ENCODE measurements at places on chromosomes 11 and 22.

DNA sequence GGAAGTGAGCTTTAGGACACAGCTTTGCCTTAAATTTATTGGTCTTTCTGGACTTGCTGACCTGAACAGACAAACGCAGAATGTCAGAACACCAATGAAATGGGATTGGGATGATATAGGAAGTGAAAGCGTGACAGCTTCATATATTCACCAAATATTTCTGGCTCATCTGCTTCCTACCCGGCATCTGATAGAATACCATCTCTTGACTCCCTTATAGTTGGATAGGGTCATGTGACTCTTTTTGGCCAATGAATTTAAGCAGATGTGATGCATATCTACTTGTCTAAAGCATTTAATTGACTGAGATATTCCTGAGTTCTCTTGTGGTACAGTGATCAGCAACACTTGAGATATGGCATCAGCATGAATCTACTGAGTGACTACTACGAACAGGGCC lies 2.5 kb upstream of the CAPRIN1 start:
- DNase-seq, result no peak

GRCh38 chr11:62856333-62856895 lies 17.0 kb upstream of the WDR74 start:
- no peak for DNase-seq

- no peak for DNase-seq
Observed at GRCh38 chr11:11011617-11012016, 153.8 kb upstream of the ZBED5 start.

DNA sequence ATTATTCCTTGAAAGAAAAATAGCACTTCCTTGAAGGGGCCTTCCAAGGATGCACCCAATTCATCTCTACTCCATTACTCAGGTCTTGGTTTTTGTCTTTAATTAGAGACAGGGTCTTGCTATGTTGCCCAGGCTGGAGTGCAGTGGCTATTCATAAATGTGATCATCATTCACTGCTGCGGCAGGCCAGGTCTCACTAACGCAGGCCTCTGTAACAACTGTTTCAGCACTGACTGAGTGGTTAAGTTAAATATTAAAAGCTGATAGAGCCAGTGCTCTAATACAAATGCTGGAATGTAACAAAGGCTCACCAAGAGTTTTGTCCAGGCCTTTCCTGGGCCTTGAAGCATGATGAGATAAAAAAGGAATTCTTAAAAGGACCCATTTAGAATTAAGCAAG lies 61.4 kb upstream of the GNAZ start:
- DNase-seq, result no peak

DNA sequence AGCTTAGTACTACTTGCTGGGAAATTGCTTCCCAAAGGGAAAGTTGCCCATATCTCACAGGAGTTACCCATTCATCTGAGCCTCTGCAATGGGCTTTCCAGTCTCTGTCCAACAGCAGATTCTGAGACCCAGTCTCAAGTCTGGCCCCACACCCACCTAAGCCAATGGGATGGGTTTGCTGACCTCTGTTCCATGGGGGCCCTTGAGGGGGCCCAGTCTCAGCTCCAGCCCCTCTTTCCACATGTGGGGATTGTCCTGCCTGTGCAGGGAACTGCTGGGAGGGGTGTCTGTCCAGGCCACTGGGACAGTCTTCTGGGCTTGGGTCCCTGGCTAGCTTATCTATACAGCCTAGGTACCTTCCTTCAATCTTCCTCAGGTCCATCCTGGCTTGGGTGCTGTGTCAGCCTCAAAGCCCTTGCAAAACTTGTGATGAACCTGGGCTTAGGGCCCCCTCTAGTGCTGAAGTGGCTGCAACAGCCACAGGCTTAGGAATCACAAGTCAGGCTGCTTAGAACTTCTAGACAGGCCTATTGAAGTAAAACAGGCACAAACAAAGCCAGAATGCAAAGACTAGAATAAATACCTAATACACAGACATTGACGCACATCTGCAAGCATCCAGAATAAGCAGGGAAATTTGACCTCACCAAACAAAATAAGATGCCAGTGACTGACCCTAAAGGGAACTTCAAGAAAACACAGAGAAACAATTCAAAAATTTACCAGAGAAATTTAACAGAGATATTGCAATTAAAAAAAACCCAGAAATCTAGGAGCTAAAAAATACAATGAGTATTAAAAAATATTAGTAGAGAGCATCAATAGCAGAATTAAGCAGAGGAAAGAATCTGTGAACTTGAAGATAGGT lies 11.7 kb upstream of the PATL1 start:
- DNase-seq, result peak; percentile 58

GRCh38 chr22:28015676-28016601 lies 96.9 kb upstream of the PITPNB start:
- no peak for DNase-seq

DNA sequence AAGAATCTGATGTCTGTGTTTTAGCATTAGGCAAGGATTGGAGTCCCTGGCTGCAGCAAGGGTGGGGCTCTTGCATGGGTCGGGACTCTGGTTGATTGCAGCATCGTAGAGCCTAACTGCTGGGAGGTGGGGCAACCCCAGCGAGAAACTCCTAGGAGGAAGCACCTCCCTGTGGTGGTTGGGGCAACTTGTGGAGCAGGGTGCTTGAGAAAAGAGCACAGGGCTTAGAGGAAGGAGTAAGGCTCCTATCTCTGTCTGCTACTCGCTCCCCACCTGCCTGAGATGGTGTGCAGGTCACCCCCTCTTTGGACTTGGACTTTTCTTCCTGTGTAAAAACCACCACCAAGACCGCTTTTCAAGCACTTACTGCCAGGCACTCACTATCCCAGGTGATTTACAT lies 15.6 kb downstream of the SREBF2 start:
- no peak for DNase-seq

DNA sequence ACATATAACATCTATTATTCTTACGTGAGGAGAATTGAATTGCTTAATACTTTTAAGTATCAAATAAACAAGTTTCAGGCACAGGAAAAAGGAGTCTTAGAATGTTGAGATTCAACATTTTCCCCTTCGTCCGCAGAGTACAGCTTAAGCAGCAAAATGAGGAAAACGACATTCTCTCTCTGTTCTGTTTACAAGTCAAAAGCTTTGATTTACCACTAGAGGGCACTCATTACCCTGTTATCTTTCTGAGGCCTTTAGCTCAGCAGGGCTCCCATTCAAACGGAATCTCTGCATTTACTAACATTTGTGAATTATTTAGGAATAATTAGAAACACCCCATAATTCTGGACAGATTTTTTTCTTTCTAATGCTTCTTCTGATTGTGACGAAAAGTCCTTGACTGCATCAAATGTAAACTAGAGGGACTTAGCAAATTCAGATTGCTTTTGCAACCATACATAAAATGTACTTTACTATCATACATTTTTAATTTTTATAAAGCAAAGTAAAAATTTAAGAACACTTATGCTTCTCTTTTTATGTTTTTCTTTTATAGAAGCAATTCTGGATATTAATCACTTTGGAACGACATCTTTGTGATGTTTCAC lies 75.0 kb downstream of the JRKL start:
- no peak for DNase-seq

DNA sequence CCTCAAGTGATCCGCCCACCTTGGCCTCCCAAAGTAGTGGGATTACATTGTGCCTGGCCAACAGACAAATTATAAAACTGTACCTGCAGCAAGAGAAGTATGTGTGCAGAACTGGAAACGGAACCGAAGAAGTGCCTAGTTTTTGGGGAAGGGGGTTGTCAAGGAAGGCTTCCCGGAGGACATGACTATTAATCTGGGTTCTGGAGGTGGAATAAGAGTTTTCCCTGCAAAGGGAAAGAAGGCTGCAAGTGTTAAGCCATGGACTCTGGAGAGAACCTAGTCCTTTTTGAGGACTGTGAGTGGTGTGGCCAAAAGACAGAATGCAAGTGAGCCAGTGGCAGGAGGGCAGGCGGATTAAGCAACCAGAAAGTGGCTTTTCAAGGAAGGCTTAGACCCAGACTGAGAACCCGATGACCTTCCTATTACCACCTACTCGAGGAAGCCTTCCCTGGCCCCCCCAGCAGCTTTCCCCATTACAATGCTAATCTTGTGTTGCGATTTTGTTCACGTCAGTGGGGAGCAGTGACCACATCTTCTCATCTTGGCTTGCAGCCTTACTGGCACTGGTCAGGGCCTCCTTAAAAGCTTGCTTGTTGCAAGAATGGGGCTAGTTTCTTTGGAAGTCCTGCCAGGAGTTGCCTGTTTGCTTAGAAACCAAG lies 5.7 kb upstream of the SEPTIN3 start:
- DNase-seq, result no peak

DNA sequence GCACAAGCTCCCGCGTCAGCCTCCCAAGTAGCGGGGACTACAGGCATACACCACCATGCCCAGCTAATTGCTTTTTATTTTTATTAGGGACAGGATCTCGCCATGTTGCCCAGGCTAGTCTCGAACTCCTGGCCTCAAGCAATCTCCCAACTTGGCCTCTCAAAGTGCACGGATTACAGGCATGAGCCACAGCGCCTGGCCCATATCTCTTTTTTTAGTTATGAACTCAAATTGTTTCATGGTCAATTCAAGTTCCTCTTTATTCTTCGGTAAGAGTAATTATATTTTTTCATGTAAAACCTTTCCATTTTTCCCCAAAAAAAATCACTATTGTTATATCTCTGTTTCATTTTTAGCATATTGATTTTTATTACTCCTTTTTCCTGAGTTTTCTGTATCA lies 25.5 kb downstream of the FCHSD2 start:
- no peak for DNase-seq

DNA sequence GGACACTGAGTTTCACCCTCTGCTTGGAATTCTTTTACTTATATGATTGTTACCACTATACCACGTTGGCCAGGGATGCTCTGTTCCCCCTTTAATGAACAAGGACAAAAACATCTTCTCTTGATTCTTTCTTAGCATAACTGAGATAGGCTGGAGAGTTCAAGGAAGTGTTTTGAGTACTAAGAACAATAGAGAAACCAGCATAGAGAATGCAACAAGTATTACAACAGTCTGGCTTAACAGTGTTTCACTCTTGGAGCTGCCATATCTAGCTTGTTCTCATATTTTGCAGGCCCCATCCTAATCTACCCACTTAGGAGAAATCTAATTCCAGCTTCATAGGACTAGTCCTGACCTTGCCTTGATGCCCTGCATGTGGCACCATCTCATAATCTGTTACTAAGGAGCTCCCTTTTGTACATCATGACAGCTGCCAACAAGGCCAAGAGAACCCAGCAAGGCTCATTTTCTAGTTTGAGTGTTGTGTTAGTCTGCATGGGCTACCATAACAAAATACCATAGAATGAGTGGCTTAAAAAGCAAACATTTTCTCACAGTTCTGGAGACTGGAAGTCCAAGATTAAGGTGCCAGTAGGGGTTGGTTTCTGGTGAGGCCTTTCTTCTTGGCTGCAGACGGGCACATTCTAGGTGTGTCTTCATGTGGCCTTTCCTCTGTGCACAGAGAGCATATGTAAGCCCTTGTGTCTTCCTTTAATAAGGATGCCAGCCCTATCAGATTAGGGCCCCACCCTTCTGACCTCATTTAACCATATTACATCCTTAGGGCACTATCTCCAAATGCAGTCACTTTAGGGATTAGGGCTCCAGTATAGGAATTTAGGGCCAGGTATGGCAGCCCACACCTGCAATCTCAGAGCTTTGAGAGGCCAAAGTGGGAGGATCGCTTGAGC lies 37.8 kb downstream of the PACS1 start:
- no peak for DNase-seq

DNA sequence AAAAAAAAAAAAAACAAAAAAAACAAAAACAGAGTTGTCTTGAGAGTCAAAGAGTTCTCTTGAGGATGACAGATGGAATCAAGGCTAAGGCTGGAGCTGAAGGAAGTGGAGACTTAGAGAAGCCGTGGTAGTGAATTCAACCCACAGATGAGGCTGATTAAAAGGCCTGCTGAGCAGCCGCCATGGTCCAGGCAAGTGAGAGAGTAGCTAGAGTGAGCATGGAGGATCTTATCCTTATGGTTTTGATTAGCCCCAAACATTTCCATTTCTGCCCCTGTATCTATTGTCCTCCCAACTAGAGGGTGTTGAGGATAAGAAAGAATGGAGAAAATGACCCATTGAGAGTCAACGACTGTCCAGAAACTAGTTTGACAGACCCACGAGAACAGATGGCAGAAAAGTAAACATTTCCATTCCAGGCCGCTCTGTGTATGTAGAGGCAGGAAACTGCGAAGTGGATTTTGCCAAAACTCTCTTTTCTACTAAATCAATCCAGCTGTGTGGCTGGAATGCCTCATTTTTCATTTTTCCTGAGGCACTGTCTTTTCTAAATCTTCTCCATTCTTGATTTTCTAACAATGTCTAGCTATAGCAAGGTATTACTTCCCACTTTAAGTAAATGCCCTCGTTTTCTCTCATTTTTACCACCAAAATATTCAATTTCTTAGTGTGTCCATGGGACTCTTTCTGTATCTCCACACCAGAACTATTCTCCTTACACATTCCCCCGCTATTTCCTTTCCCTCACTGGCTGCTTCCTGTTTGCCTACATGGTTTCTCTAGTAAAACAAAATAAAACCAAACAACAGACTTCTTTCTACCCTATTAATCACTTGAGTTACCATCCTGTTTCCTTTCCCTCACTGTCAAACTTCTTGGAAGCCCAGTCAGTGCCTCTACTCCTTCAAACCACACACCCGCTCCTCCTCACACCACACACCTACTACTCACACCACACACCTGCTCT lies 5.4 kb upstream of the MMP8 start:
- no peak for DNase-seq

- peak; percentile 66 for DNase-seq
Observed at GRCh38 chr11:74929431-74930363, 19.2 kb downstream of the XRRA1 start.

GRCh38 chr11:64297699-64298358 lies 2.3 kb upstream of the CATSPERZ start:
- no peak for DNase-seq

GRCh38 chr11:45092901-45093760 lies 53.3 kb upstream of the PRDM11 start:
- peak; percentile 51 for DNase-seq

GRCh38 chr11:65744026-65744698 lies 23.6 kb upstream of the RNASEH2C start:
- peak; percentile 15 for DNase-seq

DNA sequence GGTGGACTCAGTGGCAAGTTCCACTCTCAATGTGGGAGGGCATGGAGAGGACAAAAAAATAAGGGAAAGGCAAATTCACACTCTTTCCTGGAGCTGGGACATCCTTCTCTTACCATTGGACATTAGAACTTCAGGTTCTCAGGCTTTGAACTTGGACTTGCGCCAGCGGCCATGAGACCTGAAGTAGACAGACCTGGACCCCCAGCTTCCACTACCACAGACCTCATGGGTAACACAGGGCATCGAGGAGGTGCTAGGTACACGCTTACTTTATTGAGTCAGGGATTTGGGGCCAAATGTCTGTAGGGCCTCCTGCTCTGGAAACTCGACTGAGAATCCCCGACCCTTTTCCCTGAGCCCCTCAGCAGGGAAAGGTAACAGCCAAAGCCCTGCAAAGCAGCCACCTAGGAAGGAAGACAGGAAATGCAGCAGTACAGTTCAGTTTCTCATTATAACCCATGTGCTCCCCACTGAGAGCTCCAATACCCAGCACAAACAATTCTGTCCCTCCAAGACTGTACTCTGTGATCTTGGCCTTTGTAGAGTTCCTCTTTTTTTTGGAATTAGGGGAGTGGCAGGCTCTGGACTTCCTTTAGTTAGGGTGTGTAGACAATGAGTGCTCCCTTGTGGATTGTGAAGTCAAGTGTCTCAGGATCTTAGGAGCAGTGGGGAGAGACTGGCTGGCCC lies 5.7 kb downstream of the CHRNA10 start:
- DNase-seq, result no peak

GRCh38 chr22:49344161-49344560 lies 483.5 kb downstream of the BRD1 start:
- no peak for DNase-seq

Measured in activated T-cell treated with anti-CD3 and anti-CD28 coated beads, Interleukin-2, amount 50 U/mL, for 72 hours (primary cell).